Inflammatory macrophage (primary cell): ENCODE measurements at places on chromosomes 5 and 9.

DNA sequence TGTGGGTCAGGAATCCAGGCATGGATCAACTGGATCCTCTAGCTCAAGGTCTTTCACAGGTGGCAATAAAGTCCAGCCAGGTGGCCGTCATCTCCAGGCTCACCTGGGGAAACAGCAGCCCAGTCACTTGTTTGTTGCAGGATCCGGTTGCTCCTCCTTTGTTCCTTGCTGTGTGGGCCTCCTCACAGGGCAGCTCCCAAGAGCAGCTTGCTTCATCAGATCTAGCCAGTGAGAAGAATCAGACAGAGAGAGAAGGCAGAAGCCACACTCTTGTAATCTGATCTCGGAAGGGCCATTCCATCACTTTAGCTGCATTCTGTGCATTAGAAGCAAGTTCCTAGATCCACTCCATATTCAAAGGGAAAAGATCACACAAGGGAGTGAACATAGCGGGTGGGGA lies 3.2 kb upstream of the HSD17B3 start:
- DNase-seq = no peak

DNA sequence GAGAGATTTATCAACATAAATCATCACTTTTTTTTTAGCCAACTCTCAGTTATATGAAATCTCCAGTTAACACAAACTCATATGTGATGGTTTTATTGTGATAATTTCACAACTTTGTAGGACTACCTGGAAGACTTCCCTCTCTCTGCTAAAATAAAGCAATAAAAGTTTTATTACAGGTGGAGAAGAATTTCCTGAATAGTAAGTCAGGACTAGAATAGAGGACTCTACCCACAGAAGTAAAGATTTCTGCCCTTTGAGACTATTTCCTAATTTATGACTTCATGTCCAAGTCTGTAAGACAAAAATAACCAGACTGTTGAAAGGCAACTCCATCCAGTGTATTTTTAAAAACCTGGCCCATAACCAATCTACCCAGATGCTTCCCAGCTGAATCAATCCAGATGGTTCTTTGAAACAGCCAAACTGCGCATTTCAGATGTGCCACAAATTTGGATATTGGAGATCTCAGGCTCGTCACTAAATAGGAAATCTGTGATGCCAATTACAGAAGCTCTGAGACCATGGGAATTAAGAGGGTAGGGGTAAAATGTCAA lies 234.0 kb upstream of the NMUR2 start:
- no peak for DNase-seq

DNA sequence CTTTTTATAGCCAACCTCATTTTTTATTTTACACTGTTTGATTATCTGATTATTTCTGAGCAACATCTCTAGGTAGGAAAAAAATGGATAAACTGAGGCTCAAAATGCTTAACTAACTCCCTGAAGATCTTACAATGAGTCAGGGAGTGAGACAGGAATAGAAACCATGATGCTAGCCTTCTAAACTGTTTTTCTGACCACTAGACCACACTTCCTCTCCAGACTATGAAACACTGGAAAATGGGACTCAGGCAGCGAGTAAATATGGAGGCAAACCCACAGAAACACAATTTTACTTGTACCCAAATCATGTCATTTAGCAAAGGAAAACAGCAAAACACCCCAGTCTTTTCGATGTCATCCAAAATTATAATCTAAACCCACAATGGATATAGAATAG lies 129.9 kb upstream of the ANKH start:
- DNase-seq = peak; percentile 50

GRCh38 chr5:112933105-112933504 lies 11.1 kb upstream of the REEP5 start:
- DNase-seq = no peak

- no peak for DNase-seq
These were observed 585.7 kb upstream of the DAB2 start for GRCh38 chr5:40010436-40010835.

- DNase-seq = no peak
These were observed 140.3 kb downstream of the ROR2 start for GRCh38 chr9:91809581-91810285.

DNA sequence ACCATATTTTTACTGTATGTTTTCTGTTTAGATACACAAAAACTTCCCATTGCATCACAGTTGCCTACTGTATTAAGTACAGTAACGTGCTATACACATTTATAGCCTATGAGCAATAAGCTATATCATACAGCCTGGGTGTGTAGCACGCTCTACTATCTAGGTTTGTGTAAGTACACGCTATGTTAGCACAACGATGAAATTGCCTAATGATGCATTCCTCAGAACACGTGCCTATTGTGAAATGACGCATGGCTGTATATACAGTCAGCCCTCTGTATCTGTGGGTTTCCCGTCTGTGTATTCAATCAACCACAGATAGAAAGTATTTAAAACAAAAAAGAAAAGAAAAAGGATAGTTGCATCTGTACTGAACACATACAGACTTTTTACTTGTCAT lies 64.2 kb downstream of the SGCD start:
- DNase-seq = no peak
